ENCODE measurements at places on chromosomes 7 and 10. TPM values are rescaled to one million over a fixed set of nuclear protein-coding genes. Genes with fewer than 3 reads are reported as not detected.
A peak's percentile ranks its signal among the peaks of the same experiment; 100 is the strongest.

GRCh38 chr7:137074391-137075030 lies 206.1 kb downstream of the CHRM2 start:
- no peak for DNase-seq

UCMA gene
- not detected for total RNA-seq

GRCh38 chr10:129335942-129336341 lies 131.1 kb upstream of the MGMT start:
- DNase-seq: no peak

GRCh38 chr10:10871352-10871751 lies 146.3 kb upstream of the CELF2 start:
- no peak for DNase-seq

DNA sequence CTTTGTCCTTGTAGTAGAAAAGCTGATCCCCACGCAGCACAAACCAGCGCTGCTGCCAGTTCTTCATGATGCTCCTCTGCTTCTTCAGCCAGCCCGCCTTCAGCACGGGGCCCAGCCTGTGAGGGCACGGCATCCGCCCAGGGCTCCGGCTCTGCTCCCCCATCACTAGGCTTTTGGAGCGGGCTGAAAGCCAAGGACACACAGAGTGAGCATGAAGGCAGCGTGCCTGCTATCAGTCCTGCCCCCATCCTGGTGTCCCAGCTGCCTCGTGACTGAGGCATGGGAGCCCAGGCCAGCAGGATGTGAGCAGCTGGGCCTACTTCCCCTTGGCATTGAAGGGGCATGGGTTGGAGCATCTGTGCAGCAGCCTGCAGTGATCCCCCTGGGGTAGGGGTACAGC lies 21.9 kb downstream of the ARHGAP22 start:
- no peak for DNase-seq

- DNase-seq: no peak
Observed at GRCh38 chr7:135712182-135712782, 15.7 kb downstream of the SLC13A4 start.

- no peak for DNase-seq
Observed at GRCh38 chr10:62715383-62715782, 89.1 kb upstream of the ADO start.

GRCh38 chr7:96331233-96331632 lies 9.3 kb upstream of the SLC25A13 start:
- DNase-seq: peak; percentile 69

- no peak for DNase-seq
Observed at GRCh38 chr10:128630787-128631252, 504.6 kb upstream of the MKI67 start.

DNA sequence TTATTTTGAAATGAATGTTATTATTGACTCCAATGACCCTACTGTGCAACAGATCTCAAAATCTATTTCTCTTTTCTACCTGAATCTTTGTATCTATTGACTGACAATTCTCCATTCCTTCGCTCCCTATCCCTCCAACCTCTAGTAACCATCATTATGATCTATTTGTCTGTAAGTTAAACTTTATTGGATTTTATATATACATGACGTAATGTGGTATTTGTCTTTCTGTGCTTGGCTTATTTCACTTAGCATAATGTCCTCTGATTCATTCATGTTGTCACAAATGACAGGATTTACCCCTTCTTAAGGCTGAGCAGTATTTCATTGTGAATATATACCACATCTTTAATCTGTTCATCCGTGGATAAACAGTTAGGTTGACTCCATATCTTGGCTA lies 200.4 kb upstream of the SORCS1 start:
- DNase-seq: no peak

IL2RA gene
- not detected for total RNA-seq

ANKRD30A gene
- not detected for total RNA-seq

VIM gene
- total RNA-seq: not detected

DNA sequence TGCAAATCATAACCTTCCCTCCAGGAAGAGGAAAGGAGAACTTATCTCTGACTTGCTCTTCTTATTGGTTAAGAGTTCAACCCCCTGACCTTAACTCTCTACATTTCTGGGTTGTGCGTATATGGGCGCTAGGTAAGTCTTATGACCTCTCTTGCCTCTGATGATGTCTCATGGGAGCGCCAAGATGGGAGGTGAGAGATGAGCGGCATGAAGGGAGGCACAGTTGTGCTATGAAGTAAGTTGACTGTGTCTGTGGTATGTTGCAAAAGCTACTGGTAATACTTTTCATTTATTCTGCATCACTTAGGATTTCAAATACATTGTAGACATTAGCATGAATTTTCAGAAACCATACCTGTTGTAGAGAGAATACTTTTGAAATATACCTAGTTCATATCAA lies 59.0 kb downstream of the EXOC6 start:
- DNase-seq: no peak

DNA sequence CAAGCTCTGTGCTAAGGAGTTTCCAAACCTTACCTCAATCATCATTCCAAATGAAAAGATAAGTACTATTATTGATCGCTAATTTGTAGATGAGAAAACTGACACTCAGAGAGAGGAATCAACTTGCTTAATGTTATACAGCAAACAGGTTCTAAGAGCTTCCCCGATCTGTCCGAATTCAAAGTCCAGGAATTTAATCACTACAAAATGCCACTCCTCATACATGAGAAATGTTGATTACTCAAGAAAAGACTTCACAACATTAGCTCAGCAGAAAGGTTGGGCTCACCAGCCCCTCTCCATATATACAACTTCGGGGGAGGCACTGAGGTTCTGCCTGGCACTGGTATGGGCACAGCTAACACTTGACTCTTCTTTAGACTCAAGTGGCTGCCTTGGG lies 80.7 kb downstream of the SLC16A9 start:
- DNase-seq: no peak

- no peak for DNase-seq
Observed at GRCh38 chr10:31549896-31550295, 230.9 kb downstream of the ZEB1 start.

DNA sequence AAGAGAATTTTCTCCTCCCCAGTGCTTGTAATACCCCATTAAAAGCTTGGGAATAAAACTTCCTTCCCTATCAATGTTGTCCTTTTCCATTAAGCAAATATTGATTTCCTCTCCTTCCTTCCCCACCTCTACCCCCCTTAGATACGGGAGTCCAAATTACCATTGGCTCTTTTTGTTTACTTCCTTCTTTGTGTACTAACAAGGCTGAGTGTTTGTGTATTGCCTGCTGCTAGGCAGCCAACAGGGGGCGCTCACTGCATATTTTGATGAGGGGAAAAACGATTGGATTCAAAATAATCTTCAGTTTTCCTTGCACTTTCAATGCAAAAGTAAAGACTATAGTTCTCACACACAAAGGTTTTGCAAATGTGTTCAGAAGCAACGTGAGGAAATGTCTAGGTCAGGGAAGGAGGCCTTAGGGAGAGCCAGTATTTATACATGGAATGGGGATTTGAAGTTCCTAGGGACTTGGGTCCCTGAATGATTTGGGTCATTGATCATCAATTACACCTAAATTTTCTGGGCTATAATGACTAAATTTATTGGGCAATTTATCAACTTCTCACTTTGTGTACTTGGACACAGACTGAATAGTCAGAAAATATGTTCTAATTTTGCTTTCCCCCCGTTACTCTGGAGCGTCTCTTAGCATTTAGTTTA lies 23.6 kb upstream of the VPS41 start:
- peak; percentile 28 for DNase-seq

- no peak for DNase-seq
Observed at GRCh38 chr10:32153931-32154330, 97.7 kb upstream of the KIF5B start.

DNA sequence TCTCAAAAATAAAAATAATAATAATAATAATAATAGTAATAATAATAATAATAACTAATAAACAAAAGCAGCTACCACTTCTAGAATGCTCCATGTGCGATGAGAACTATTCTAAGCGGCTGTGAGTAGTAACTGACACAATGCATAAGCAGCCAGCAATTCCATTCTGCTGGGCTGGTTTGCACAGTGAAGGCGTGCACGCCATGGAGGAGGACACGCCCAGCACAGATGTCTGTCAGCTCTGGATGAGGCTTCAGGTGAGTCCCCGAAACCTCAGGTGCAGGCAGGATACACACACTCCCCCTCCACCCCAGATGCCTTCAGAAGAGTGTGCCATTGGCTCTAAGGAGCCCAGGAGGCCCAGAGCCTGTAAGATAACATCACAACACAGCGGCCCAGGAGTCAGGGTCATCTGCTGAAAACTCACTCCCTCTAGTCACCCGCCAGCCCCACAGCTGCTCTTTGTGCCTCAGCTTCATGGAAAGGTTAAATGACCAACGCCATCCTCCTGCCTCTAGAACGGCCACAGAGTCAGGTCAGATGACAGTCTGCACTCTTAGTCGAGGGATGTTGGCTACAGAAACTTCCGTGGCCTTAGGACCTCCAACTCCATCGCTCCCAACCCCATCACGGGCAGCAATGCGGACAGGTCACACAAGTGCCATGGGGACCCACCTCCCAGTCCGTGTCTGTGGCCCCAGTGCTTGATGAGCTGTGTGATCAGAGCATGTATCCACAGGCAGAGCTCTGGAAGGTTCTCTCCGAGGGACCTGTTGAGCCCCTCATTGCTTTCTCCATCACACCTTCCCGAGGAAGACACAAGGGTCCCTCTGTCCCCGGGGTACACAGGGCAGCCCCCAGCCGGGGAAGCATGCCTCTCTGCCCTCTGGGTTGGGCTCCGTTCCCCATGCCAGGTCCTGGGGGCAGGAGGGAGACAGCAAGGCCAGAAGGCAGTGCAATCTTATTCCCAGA lies 103.9 kb downstream of the CTBP2 start:
- no peak for DNase-seq

DNA sequence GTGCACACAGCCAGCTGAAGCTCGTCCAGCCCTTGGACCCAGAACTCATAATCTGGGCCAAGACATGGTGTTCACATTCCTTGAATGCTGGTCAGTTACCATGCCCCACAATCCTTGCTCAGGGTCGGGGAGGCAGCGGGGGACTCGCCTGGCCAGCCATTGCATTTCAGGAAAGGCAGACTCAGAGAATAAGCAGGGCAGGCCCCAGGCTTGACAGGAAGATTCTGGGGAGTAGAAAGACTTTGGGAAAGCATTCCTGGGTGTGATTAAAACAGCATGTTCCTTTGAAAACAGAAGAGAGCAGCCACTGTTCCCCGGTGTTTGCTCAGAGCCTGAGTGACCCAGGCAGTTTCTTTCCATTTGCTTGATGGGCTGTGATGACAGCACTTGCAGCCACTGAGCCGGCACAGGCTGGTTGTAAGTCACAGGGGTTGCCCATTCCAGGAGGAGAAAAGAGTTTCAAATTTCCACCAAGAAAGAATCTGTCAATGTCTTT lies 473.7 kb downstream of the TYW1 start:
- no peak for DNase-seq

DNA sequence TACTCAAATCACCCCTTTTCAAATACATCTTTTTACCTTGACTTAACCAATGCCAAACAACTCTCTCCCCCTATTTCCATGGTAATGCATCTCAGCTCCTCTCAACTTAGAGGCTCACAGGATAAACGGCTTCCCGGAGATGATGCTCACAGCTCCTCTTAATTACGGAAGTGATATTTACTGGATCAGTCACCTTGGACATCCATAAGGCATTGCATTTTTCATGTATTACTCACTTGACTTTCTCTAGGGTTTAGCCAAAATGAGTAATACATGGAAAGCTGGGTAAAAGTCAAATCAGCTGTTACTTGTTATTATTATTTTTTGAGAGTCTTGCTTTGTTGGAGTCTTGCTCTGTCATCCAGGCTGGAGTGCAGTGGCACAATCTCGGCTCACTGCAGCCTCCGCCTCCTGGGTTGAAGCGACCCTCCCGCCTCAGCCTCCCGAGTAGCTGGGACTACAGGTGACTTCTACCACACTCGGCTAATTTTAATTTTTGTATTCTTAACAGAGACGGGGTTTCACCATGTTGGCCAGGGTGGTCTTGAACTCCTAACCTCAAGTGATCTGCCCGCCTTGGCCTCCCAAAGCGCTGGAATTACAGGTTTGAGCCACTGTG lies 73.3 kb upstream of the RHEB start:
- no peak for DNase-seq

GRCh38 chr10:71921324-71922027 lies 42.7 kb upstream of the CHST3 start:
- DNase-seq: no peak

GRCh38 chr7:150866932-150867564 lies 14.7 kb downstream of the AOC1 start:
- no peak for DNase-seq

DNA sequence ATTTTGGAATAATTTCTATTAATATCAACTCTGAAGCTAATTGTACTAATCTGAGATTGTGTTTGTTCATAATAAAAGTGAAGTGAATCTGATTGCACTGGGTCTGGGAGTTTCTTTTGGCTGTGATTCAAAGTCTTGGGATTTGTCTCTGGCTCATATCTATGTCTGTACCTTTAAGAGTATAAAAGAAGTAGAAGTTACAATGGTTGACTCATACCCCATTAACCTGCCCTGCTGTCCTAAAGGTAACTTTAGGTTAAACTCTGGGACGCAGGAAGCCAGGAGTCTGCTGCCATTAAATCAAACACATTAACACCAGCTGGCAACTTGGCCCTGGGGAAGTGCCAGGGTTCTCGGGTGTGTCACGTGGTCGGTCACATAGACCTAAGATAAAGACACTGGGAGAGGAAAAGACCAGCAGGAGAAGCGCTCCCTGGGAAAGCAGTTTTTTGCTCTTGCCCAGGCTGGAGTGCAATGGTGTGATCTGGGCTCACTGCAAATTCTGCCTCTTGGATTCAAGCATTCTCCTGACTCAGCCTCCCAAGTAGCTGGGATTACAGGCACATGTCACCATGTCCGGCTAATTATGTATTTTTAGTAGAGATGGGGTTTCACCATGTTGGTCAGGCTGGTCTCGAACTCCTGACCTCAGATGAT lies 17.8 kb downstream of the SCD start:
- peak; percentile 72 for DNase-seq

GRCh38 chr7:108181073-108181985 lies 51.2 kb upstream of the LAMB4 start:
- peak; percentile 43 for DNase-seq

CLDN4 gene
- total RNA-seq: 28.2 TPM

ATOH7 gene
- total RNA-seq: not detected

RALA gene
- 23.0 TPM for total RNA-seq

DNA sequence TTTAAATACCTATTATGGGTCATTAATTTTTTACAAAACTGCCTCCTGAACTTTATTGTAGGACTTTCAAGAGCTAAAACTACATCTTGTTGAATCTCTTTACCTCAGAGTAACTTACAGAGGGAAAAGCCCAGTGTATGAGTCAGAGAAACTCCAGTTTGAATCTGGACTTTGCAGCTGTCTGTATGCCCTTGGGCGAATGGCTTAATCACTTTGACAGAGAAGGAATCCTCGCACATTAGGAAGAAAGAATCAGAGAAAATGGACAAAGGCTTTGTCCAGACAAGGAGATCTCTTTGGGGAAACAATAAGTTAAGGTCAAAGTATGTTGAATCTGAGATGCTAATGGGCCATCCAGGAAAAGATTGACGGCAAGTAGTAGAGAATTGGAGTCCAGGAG lies 484.2 kb upstream of the CELF2 start:
- no peak for DNase-seq

All from HepG2 (cell line).